ENCODE measurements at places on chromosomes 11 and 22.

- DNase-seq: no peak
Measured at GRCh38 chr11:128624269-128625175, 37.2 kb upstream of the ETS1 start.

DNA sequence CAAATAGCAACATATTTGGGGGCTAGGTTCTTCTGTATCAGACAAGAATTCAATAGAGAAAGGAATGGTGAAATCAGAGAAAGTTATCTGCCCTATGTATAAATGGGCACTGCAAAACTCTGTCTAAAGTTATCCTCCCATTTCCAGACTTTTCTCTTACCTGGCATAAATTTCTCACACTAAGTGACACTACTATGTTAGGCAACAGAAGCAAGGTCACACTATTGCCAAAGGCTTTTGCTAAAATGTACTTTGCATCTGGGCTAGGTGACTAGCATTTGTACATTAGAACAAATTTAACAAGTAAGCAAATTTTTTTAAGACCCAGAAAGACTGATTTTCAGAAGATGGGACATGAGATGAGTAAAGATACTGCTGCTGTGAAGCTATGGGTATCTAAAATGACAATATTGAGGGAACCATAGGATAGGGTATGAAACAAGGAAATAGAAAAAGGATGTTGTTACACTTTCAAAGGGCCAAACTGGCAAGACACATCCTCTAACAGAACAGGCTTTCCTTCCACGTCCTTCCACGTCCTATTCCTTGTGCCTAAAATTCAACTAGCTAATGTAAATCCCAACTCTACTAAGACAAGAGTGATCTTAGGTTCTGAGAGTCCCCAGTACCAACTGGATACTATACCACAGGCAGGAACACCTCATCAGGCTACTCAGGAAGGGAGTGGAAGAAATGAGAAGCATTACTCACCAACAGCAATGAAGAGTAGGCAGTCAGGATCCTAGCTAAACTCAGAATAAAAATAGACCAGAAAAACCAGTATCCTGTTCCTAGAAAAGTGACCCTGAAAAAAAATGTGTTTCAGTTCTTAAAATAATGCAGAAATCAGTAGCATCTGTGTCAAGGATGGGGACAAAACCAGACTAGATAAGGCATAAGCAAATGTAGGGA, 22.6 kb downstream of the GDPD4 start:
- no peak for DNase-seq

GRCh38 chr22:27780161-27780575, 21.4 kb downstream of the MN1 start:
- peak; percentile 71 for DNase-seq

GRCh38 chr11:134761386-134761785, 349.3 kb upstream of the B3GAT1 start:
- no peak for DNase-seq

DNA sequence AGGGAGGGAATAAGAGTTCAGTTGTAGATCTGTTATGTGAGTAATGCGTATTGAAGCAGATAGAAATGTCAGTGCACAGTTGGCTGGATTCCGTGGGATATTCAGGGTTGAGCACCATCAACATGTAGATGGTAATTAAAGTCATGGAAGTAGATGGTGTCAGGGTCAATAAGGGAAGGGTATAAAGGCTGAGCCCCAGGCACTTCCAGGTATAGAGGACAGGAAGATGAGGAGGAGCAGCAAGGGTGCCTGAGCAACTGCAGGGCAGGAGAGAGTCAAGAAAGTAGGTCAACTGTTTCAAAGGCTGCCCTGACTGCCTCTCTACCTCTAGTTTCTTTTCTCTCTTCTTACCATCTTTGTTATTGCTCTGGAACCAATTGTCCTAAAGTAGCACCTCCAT, 85.9 kb downstream of the MICAL2 start:
- no peak for DNase-seq

DNA sequence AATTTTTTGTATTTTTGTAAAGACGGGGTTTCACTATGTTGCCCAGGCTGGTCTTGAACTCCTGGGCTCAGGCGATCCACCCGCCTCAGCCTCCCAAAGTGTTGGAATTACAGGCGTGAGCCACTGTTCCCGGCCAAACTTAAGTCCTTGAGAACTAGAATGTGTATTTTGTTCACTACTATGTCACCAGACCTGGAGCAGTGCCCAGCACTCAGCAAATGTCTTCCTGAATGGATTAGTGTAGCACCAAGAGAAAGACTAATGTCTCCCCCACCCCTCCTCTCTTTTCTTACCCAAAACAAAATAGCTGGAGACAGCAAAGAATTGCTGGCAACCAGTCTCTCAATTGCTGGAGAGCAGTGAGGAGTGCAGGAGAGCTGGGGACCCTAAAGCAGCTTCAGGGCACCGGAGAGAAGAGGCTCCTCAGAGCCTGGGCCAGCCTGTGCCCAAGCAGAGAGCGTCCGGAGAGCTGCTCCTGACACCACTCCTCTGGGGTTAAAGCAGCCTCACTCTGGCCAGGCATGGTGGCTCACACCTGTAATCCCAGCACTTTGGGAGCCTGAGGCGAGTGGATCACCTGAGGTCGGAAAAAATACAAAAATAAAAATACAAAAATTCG, 14.9 kb downstream of the SLC25A18 start:
- DNase-seq: peak; percentile 85

DNA sequence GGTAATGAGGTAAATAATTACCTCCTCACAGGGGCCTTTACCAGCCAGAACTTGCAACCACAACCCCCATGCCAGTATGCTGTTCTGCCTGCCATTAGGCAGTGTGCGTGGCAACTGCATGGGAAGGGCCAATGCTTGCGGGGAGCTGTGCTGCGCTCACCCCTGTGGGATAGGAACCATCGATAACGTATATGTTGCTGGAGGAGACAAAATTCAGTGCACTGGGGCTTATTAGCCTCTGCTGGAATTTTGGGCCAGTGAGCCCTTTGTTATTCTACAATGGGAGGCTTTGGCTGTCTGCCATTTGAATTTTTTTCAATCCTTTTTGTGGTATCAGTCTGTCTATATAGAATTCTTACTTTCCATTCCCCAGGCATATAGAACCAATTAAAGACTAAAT, 47.3 kb downstream of the PPP2R1B start:
- no peak for DNase-seq

GRCh38 chr11:29343465-29344333, 673.1 kb downstream of the KCNA4 start:
- DNase-seq: peak; percentile 31

DNA sequence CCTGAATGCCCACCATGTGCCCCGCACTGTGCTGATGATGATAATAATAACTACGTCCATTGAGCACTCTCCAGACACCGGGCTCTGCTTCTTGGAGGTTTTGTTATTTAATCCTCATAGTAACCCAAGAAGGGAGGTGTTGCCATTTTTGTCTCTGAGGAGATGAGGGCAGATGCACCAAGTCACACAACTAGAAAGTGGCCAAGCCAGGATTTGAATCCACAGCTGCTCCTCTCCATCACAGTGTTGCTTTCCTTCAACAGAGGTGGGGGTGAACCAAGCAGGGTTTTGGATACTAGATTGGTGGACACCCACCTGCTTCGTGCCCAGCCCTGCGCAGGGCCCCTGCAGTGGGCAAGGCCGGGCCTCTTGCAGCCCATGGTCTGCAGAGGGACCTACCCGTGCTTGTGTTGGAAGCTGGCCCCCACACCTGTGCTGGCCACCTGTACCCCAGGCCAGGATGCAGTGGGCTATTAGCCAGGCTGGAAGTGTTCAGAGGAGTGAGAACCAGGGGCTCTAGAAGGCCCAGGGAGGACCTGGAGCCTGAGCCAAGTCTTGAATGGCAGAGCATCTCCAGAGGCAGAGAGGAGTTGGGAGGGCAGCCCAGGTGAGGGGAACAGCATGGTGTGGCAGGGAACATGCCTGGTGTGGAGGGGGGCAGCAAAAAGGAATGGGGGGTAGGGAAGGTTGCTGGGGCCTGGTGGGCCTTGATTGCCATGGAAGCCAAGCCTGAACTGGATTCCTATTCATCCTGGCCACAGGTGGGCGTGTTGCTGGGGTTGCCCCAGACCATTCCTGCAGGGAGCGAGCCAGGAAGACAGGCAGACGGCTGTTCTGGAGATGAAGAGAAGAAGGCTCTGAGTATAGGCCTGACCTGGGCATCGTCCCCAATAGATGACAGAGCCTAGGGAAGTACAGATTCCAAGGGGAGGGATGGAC, 2.7 kb upstream of the DPP3 start:
- no peak for DNase-seq

Measured in left cardiac atrium (tissue), 4 donors.